ENCODE measurements at places on chromosomes 5 and 9.

GRCh38 chr5:40431734-40432133 lies 248.0 kb upstream of the PTGER4 start:
- no peak overlapping the region for H3K4me3 ChIP-seq
- H3K4me1 ChIP-seq: peaks cover 71% of the 10 kb centered on the region
- no peaks in the 10 kb centered on the region for H3K27me3 ChIP-seq
- DNase-seq: no peak

- no peak for DNase-seq
- no peaks in the 10 kb centered on the region for H3K36me3 ChIP-seq
- H3K27me3 ChIP-seq: no peaks in the 10 kb centered on the region
- H3K4me1 ChIP-seq: no peaks in the 10 kb centered on the region
- no peak overlapping the region for H3K4me3 ChIP-seq
These were observed 165.5 kb downstream of the TTLL11 start for GRCh38 chr9:121927636-121928035.

GRCh38 chr5:81748556-81748955 lies 2.3 kb downstream of the SSBP2 start:
- H3K27ac ChIP-seq: no peak overlapping the region
- peaks cover 40% of the 10 kb centered on the region for H3K4me1 ChIP-seq
- H3K4me3 ChIP-seq: peak overlapping the region; percentile 88
- H3K27me3 ChIP-seq: no peaks in the 10 kb centered on the region

DNA sequence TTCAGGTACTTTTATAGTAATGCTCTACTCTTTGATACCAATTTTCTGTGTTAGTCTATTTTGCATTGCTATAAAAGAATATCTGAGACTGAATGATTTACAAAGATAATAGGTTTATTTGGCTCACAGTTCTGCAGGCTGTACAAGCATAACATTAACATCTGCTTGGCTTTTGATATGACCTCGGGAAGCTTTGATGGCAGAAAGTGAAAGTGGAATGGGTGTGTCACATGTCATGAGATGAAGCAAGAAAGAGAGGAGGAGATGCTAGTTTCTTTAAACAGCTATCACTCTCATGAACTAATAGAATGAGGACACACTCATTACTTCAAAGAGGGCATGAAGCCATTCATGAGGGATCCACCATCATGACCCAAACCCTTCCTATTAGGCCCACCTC lies 270.9 kb upstream of the IL12B start:
- H3K27me3 ChIP-seq: peaks cover 5% of the 10 kb centered on the region
- no peak overlapping the region for H3K27ac ChIP-seq

GRCh38 chr9:133246991-133247390 lies 28.0 kb downstream of the ABO start:
- no peak for DNase-seq
- no peak overlapping the region for H3K27ac ChIP-seq
- H3K36me3 ChIP-seq: no peaks in the 10 kb centered on the region
- no peaks in the 10 kb centered on the region for H3K4me1 ChIP-seq

GRCh38 chr5:139392678-139393496 lies 2.0 kb downstream of the PROB1 start:
- no peaks in the 10 kb centered on the region for H3K27me3 ChIP-seq
- peak overlapping the region; percentile 90 for H3K4me3 ChIP-seq
- peaks cover 53% of the 10 kb centered on the region for H3K4me1 ChIP-seq
- peak; percentile 88 for DNase-seq
- peak overlapping the region; percentile 91 for H3K27ac ChIP-seq
- peaks cover 36% of the 10 kb centered on the region for H3K36me3 ChIP-seq

GRCh38 chr5:128426090-128426534 lies 111.9 kb downstream of the FBN2 start:
- no peak overlapping the region for H3K4me3 ChIP-seq
- H3K4me1 ChIP-seq: no peaks in the 10 kb centered on the region
- no peak for DNase-seq

DNA sequence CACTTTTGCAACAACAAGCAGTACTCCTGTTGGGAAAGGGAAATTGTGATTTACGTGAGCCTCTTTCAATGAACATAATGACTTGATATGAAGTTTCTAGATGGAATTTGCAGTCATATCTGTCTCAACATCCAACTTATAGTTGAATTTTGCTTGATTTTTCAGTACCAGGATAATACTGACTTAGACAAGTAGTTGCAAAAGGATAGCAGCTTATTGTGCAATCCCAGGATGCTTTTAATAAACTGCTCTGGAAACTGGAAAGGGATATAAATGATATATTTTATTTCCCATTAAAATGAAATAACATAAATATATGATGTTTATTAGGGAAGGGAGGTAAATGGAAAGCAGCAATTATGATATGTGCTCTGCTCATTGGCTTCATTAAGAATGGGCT lies 174.4 kb upstream of the RGMB start:
- no peak overlapping the region for H3K27ac ChIP-seq
- H3K4me1 ChIP-seq: no peaks in the 10 kb centered on the region
- peaks cover 3% of the 10 kb centered on the region for H3K27me3 ChIP-seq
- H3K4me3 ChIP-seq: no peak overlapping the region

GRCh38 chr5:154197801-154198491 lies 7.4 kb downstream of the GALNT10 start:
- DNase-seq: peak; percentile 69
- peak overlapping the region; percentile 41 for H3K4me3 ChIP-seq
- H3K27me3 ChIP-seq: no peaks in the 10 kb centered on the region
- H3K4me1 ChIP-seq: peaks cover 86% of the 10 kb centered on the region
- H3K27ac ChIP-seq: peak overlapping the region; percentile 86

- no peak overlapping the region for H3K27ac ChIP-seq
- no peak overlapping the region for H3K4me3 ChIP-seq
- no peak for DNase-seq
- no peaks in the 10 kb centered on the region for H3K4me1 ChIP-seq
These were observed 454.5 kb downstream of the HINT1 start for GRCh38 chr5:130710596-130710995.

DNA sequence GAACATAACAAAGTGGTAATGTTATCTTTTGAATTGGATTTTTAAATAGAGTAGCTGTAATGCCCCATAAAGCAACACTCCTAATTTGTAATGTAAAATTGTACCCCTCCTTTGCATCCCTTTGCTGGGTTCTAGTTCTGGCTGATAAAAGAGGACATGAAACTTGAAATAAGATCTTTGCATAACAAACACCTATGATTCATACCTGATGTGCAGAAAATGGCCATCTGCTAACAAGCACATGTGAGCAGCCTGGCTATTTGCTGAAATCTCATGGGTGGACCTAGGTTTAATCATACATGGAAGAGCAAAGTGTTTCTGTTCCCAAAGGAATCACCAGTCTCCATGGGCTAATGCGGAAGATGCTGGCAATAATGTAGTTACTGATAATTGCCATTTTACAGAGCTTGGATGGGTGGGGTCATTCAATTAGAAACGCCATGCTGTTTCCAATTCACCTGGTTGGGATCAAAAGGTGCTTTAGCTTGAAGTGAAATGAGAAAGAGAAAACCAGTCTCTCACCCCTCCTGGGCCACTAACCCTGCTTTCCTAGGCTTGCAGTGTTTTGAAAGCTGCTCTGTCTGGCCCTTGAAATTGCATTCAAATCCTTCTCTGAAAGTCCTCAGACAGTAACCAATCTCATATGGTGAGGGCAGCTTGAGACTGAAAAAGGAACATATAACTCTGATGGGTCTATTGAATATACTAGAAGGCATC lies 585.1 kb downstream of the TLE4 start:
- DNase-seq: no peak
- no peak overlapping the region for H3K4me3 ChIP-seq
- no peak overlapping the region for H3K27ac ChIP-seq
- H3K27me3 ChIP-seq: peaks cover 9% of the 10 kb centered on the region
- H3K36me3 ChIP-seq: no peaks in the 10 kb centered on the region
- H3K4me1 ChIP-seq: no peaks in the 10 kb centered on the region

DNA sequence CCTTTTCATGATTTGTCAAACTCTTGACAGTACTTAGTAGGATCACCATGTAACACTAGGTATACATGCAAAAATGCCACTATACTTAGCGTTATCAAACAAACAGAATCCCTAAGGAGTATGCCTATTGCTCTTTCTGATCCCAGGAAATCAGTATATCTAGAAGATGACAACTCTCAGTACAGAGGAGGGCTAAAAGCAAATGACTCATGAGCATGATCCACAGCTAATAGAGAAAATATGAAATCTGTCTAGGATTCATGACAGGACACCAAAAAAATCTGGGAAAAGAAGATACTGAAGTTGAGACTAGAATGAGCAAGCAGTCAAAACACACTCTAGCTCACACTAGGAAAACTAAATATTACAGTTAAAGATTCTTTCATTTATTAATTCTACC lies 89.2 kb downstream of the RAPGEF6 start:
- peak overlapping the region; percentile 61 for H3K27ac ChIP-seq
- DNase-seq: no peak
- H3K4me1 ChIP-seq: peaks cover 83% of the 10 kb centered on the region
- H3K36me3 ChIP-seq: peaks cover 75% of the 10 kb centered on the region
- no peaks in the 10 kb centered on the region for H3K27me3 ChIP-seq
- H3K4me3 ChIP-seq: peak overlapping the region; percentile 77
